ENCODE measurements at places on chromosomes 16 and 17. TPM values are rescaled to one million over a fixed set of nuclear protein-coding genes. Genes with fewer than 3 reads are reported as not detected.

DNA sequence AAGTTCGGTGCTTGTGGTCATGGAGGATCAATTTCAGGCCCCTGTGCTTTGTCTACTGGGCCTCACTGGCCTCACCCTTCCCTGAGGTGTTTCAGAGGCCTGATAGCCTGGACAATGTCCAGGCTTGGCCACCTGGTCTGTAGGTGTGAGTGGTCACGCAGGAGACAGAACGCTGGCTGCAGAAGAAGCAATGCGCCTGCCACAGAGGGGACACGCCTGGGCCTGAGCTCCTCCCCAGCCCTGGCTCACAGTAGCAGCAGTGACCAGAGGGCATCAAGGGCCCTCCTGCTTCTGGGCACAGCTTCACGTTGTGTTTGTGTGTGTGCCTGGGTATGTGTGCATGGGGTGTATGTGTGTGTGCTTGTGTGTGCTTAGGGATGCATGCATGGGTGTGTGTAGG, 1.9 kb upstream of the PITPNM3 start:
- no peak for DNase-seq

DNA sequence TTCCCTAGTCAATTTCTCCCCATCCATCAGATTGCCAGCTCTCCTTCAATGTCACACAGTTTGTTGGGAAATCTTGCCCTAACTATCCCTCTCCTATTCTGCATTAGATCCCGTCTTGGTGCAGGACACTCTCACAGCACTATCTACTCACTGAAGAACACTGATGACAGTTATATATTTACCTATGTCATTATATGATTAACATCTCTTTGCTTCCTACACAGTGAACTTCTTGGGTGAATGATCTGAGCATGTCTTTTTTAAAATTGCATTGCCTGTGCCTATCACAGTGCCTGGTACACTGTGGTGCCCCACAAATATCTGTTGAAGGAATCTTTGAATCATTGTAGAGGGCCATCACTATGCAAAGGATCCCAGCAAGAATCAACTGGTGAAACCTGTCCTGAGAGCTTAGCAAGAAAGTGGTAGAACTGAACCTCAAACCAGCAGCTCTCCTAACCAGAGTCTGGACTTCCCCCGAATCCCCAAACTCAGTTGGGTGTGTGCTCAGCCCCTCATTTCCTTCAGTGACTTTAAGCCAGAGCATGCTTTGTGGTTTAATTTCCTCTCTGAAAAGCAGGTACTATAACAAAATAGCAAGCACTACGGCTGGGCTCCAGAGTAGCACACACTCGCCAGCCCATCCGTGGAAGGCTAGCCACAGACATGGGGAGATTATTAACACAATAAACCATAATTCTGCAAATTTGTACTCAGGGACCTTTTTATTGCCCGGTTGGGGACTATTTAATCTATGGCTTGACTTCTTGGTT, 680.7 kb upstream of the SALL1 start:
- no peak for DNase-seq

DNA sequence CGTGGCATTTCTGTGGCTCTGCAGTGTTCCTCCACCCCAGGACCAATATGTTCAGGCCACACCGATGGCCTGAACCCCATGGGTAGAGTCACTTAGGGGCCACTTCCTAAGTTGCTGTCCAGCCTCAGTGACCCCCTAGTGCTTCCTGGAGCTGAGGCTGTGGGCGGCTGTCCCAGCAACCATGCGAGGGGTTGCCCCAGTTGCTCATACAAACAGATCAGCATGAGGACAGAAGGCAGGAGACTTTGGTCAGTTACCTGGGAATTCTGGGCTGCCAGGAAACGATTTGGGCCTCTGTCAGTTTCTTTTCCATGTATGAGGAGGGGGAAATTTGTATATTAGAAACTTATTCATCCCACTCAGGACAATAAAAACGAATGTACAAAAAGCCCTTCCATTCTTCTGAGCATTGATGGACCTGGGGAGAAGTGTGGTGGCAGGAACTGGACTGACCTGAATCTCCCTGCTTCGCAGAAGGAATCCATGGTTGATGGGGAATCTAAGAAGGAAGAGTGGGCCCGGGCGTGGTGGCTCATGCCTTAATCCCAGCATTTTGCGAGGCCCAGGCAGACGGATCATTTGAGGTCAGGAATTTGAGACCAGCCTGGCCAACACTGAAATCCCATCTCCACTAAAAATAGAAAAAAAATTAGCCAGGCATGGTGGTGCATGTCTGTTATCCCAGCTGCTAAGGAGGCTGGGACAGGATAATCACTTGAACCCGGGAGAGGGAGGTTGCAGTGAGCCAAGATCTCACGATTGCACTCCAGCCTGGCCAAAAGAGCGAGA, 4.9 kb upstream of the IL32 start:
- no peak for DNase-seq

- no peak for DNase-seq
Observed at GRCh38 chr17:8075574-8076342, 11.8 kb downstream of the ALOX12B start.

DNA sequence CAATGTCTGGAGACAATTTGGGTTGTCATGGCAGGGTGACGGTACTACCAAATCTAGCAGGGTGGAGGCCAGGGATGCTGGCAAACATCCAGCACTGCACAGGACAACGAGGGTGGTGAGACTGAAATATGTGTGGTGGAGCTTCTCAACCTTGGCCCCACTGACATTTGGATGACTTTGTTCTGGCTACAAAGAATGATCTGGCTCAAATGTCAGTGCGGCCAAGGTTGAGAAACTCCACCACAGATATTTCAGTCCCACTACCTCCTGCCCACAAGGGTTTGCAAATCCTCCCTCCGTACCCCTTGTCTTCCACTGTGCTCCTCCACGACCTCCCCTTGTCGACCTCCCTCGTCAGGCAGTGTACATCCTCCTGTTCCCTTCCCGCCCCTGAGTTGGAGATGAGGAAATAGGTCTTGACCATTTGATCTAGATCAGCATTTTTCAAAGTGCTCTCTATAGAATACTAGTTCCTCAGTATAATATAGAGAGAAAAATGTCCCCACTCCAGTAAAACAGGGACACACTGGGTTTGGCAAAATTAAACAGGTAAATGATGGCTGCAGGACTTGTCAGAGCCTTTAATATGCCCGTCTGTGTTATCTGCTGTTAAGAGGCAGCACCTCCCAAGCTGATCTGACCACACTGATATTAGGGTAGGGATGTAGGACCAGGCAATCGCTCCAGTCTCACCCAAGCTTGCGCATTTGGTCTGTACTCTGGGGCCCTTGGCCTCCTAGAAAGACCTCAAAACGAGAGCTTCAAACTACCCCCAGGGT, 6.8 kb downstream of the OSGIN1 start:
- DNase-seq, result no peak

DNA sequence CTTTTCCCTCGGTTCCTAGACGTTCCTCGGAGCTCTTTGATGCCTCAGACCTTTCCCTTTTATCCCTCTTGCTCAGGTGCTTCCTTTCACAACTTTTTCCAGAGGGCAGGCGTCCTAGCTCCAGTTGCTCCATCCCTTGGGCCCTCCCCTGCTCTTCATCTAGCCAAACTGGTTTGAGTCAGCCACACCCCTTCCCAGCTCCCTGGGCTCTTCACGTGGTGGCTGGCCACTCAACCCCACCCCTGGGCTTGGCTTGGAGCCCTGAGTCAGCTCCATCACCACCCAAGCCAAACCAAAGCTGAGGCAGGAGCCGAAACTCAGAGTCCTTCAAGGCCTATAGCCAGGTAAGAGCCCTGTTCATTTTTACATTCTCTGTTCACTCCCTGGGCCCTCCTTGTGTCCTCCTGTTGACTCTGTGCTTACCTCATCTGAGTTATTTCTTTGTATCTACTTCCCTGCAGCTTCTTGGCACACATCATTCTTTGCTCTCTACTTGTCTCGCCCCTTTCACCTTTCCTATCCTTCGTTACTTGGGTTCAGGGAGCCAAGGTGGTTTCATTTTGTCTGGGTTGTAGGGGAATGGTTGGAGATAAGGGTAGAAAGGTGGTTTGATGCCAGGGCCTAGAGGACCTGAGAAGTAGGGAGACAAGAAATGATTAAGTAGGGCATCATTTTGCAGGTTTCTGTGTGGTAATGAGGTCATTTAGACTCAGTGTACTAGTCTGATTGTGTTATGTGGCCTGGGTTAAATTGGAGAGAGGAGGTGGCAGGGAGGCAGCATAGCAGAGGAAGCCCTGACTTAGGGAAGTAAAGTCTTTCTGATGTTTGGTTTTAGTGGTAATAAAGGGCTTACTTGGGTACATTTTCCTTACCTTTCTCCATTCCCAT, 7.6 kb upstream of the PHKG2 start:
- peak; percentile 89 for DNase-seq

- DNase-seq, result peak; percentile 83
Observed at GRCh38 chr17:17919169-17920107, 52.8 kb downstream of the TOM1L2 start.

DNA sequence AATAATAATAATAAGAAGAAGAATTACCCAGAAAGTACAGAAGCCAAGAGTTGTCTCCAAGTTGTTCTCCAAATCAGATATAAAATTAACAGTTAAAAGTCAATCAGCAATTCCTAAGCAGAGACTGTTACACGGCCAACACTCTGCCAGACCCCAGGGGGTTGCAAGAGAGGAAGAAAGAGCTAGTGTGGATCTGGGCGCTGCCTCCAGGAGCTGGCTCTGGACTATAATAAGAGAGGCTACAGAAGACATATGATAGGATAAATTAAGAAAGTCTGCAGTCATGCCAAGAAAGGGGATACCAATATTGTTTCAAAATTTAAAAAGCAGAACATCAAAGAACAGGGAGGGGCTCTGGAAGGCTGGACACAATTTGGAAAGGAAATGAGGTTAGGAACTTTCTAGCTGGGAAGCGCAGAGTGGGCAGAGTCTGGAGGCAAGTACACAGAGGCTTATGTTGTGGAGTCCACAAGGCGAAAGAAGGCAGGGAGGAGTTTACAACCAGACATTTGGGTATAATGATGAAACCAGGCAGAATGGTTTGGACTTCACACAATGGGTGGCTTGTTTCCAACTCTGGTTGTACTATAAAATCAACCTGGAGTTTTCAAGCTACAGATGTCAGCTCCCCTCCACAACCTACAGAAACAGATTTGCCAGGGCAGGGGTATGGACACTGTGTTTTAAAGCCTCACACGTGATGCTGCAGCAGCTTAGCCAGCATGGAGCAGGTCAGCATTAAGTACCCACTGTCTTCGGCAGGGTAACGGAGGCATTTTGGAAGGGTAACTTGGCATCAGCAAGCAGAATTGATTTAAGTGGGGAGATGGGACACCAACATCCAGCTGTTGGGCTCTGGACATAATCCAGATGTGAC, 49.4 kb downstream of the SLC39A11 start:
- DNase-seq, result no peak

GRCh38 chr17:41678907-41679739, 9.6 kb upstream of the EIF1 start:
- DNase-seq, result no peak

GRCh38 chr17:79039886-79040285, 15.9 kb downstream of the C1QTNF1 start:
- DNase-seq, result no peak

DNA sequence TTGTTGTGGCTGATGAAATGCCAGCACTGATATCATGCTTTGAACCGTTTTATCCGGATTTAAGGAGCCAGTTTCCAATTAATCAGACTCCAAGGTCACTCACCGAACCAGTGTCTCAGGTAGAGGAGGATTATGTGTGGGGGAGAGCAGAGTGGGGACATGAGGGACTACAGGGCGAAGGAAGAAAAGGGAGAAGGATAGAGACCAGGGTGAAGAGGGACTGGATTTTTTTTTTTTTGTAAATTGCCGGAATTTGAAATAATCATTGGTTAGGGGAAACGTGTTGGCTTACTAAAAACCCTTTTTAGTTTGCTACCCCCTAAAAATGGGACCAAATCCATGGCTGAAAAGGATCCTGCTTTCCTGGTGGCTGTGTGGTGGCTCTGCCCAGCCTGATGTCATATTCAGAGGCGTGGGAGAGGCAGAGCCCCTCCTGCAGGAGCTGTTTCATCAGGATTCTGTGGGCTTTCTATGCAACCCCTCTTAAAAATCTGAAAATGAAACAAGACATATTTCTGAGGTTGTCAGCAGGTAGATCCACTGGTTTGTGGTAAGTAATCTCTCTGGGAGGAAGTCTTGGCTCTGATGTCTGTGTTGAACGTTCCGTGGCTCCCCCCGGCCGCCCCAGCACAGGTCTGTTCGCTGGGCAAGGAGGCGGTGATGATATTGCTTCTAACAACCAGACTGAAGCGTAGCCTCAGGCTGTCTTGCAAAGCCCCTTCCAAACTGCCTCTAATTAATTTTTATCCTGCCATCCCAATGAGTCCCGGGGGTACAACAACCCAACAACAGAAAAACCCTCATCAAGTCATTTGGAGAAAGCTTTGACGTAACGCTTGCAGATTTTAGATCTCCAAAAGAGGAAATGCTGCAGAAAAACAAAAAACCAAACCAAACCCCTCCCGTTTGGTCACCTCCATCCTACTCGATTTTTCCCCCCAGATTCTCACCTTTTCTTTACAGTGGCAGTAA, 143.0 kb upstream of the ZFHX3 start:
- no peak for DNase-seq

C16orf46 gene
- total RNA-seq, result 0.61 TPM

P2RX1 gene
- total RNA-seq, result 1.6 TPM

WFIKKN1 gene
- total RNA-seq, result 0.39 TPM

NXPH3 gene
- 6.1 TPM for total RNA-seq

TMEM235 gene
- total RNA-seq, result not detected

MYH8 gene
- not detected for total RNA-seq

HP gene
- 13.8 TPM for total RNA-seq

TBC1D3G gene
- total RNA-seq, result not detected

Data from adrenal gland (tissue), 19 donors.